ENCODE measurements at places on chromosomes 5 and 9.

DNA sequence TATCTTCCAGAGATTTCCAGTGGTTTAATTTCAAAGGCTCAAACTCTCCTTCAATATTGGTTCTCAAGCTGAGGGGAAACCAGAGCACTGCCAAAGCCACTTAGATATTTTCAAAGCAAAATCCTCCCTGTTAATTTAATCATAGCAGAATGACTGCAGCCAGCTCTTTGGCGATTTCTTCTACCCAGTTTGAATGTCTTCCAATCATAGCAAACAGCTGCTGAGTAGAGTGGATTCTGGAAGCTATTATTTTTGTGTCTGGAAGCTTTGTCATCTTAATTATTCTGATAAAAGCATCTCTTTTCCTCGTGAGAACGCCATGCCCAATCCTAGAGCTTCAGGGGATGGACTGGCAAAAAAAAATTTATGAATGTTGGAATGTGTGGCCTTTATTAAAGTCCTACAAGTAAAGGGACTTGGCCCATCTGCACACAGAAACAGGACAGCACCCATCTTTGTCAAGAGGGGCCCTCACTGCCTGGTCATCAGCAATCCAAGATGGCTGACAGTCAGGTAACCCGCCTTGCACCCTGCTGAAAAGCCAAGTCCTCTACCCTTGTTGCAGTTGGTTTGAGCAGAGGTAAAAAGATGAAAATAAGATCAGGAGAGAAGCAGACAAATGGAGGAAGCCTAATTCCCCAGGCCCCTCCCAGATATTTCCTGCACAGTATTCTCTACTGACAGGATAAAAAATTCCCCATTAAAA, 125.1 kb downstream of the SUSD1 start:
- DNase-seq: no peak

DNA sequence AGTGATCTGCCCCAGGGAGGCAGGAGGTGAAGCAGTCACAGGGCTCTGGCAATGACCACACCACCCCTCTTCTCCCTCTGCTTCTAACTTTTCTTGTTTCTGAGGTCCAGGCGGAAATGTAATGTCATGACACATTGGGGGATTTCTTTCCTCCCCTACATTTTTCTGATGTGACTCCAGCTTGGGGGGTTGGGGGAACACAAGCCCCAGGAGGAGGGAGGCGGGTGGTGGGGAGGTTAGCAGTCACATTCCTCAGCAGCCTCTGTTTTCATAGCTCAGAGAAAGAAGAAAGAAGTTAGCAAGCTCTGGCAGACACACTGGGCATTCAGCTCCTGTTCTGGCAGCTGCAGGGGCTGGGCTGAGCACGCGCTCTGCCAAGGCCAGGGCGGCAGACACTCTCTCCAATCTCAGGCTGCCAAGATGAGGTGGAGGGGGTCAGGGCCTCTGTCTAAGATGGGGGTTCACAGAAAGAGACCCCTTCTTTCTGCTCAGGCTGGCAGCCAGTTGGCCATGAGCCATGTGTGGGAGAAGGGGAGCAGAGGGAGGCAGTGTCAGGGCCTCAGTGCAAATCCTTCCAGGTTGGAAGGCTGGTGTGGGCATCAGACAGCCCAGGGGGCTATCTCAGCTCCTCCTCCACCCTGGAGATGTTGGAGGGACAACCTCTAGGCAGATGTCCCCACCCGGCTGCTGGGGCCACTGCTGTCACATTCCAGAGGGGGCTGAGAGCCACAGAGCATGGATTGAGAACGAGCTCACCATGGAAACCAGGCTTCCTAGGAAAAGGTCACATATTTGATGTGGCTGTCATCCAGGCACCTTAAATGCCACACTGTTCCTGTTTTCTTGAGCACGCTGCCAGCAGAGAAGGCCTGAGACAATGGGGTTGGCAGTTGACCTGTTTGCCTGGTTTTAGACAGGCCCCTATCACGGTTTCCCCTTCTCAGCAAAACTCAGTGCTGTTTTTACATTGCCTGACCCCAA, 20.1 kb upstream of the PFDN1 start:
- DNase-seq: no peak

DNA sequence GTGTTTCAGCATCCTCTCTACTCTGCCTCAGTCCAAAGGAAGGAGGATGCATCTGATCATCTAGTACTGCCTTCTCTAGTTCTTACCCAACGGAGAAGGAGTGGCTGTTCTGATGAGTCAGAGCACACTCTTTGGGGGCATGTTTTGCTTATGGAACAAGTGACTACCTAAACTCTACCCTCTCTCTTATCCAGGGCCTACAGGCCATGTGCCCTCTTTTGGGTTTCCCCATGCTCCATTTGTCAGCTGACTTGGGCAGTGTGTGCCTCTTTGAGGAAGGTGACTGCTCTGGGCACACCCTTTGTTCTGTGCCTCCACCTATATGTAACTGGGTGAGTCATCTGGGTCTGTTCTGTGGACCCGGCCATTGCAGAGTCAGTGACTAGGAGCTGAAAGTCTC, 89.6 kb upstream of the BNC2 start:
- DNase-seq: no peak

DNA sequence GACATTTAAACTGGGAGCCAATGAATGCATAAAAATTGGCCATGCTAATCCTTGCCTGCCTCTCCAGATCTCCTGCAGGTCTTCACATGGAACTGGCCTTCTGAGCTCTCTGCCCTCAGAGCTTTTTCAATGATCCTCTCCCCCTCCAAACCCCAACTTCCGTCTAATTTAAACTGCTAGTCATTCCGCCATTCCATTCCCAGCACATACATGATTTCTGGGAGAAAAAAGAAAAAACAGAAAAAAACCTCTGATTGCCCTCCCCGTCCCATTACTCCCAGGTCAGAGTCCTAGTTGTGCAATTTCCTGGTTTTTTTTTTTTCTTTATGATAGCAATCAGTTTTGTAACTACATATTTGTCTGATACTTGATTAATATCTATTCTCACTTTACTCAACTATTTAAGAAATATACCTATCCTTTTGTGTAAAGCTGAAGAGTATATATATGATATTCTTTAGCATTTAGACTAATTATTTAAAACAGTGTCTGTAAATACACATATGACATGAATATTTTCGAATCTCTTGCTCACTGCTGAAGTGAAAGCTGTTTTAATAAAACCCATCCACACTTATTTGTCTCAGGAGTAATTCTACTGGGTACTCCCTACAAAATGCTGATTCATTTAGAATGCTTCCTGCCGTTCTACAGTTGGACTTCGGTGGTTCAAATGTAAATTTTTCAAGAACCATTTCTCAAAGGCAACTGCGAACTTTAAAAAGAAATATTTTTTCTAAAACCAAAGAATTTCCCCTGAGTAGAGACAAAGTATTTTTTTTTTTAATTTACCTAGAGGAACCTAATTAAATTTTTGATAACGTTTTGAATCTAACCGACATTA, 1.6 kb downstream of the HINT1 start:
- no peak for DNase-seq

GRCh38 chr5:113378081-113378480, 56.7 kb downstream of the TSSK1B start:
- no peak for DNase-seq

DNA sequence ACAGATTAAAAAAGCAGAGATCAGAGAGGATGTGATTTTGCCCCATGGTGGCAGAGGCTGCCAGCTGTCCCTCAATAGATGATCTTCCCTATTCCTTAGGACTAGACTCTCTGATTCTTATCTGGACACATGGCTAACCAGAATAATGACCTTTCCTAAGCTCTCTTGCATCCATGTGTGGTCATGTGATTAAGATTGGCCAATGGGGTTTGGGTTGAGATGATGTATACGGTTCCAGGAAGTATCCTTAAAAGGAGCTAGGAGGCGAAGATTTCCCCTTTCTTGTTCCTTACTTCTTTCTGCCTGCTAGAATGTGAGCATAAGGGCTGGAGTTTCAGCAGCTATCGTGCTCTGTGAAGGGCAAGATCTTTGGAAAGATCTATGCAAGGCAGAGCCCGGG, 39.8 kb downstream of the FOXI1 start:
- DNase-seq: no peak

DNA sequence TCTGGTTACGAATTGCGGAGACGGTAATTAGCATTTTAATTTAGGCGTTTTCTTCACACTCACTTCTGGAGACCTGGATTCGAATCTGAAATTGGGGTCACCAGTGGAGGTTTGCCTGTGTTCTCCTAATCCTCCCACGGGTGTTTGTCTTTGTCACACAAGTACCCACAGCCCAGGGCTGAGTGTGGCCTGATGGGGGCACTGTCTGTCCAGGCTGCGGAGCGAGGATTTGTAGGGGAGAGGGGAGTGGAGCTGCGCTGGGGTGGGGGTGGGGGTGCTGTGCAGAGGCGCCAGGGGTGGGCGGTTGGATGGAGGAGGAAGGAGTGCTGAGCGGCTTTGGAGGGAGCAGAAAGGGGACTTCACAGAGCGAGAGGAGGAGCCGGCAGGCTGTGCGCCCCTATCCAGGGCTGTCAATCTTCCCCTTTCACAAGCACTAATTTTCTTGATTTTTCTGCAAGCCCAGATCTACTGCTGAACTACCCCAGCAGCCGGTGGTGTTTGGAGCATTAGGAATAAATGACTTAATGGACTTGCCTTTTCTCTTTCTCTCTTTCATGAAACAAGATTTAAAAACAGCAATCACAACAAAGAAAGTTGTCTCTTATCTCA, 53.1 kb downstream of the TSPAN17 start:
- no peak for DNase-seq

DNA sequence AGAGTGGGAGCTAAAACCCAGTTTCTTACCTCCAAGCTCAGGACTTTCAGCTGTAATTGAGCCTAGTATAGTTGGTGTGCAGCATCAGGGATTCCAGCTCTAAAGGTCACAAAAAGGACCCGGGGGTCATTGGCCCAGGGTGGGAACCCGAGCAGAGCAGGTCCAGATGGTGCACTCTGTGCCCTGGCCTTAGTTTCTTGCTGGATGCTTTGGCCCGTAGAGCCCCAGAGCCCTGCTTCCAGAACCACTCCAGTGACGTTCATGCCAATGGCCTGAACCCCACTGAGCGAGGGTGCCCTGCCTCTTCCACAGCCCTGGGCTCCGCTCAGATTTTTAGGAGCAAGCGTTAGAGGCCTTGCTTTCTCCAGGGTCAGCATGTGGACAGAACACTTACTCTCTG, 8.2 kb downstream of the SLC22A5 start:
- DNase-seq: no peak

- DNase-seq: no peak
Measured at GRCh38 chr5:119397518-119398380, 41.9 kb downstream of the TNFAIP8 start.

DNA sequence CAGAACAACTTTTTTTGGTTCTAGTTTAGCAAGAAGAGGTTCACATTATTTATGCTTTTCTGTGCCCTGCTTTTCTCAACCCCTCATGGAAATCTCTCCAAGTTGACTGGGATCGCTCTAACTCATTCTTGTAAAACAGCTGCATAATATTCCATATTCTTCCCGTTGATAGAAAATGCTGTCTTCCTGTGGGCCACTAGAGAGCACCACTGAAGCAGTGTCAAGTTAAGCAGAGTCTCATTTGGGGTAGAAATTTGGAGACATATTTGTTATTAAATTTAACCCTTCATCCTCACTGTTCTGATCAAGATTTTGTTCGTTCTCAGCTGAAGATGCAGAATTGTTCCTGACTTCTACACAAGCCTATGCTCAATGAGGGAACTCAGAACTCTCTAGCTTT, 140.1 kb downstream of the CEMIP2 start:
- no peak for DNase-seq

GRCh38 chr9:84296146-84296843, 44.3 kb downstream of the SLC28A3 start:
- no peak for DNase-seq

DNA sequence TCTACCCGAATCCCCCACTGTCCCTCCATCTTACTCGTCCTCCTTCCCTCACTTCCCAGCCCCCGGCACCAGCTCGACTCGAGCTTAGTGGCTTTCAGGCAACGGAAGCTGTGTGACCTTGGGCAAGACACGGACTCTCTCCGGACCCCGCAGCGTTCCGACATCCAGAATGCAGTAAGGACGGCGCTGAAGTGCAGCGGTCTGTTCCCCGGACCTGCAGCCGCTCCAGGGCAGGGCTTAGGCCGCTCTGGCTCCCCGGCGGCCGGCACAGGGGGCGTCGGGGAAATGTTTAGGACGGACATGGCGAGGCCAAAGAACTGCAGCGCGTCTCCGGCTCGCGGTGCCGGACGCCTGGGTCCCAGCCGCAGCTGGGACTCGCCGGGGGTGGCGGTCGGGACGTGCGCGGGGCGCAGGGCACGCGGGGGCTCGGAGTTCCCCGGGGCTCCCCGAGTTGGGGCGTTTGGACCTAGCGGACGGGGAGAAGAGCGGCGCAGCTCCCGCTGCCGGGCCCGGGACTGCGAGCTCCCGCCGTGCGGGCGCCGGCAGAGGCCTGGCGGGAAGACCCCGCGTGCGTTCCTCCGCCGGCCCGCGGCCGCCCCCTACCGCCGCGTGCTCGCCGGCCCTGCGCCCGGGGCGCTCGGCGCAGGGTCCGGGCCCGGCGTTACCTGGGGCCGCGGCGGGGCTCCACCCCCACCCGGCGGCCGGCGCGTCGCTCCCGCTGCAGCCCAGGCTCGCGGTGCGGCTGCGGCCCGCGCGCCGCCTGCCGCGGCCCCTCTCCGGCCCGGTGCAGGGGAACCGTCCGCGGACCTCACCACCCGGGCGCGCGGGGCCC, 5.6 kb upstream of the RNF44 start:
- no peak for DNase-seq

GRCh38 chr5:82417776-82418607, 139.8 kb upstream of the RPS23 start:
- no peak for DNase-seq

- DNase-seq: no peak
Measured at GRCh38 chr9:86854898-86855523, 92.3 kb downstream of the GAS1 start.

GRCh38 chr5:14165375-14166106, 22.4 kb downstream of the TRIO start:
- DNase-seq: no peak

- no peak for DNase-seq
Measured at GRCh38 chr9:137113385-137114159, 961 bp downstream of the DPP7 start.

DNA sequence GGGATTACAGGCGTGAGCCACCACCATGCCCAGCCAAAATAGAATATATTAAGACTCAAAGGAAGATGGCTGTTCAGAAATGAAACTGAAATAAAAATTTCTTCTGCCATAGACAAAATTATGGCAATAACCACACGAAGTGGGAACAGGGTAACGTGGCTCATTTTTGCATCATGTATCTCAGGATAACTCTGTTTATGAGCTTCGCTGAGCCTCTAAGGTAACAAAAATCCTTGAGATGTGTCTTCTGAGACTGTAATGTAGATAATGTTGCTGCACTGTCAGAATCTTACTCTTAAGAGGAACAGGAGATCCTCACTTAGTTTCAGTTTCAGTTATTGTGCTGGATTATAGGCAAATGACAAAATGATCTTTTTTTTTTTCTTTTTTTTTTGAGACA, 153.8 kb downstream of the GOLPH3 start:
- no peak for DNase-seq

GRCh38 chr9:26723486-26723885, 169.1 kb downstream of the CAAP1 start:
- no peak for DNase-seq

All from stimulated activated CD8-positive, alpha-beta memory T cell treated with anti-CD3 and anti-CD28 coated beads, Interleukin-15, amount 100 ng/mL, for 24 hours (primary cell).